HT1080 (cell line): ENCODE measurements at places on chromosomes 2 and 18.
A peak's percentile ranks its signal among the peaks of the same experiment; 100 is the strongest.

- no peak for DNase-seq
Observed at GRCh38 chr18:59127047-59127446, 12.6 kb upstream of the SEC11C start.

- peak; percentile 44 for DNase-seq
Observed at GRCh38 chr2:173191601-173192000, 116.0 kb downstream of the MAP3K20 start.

DNA sequence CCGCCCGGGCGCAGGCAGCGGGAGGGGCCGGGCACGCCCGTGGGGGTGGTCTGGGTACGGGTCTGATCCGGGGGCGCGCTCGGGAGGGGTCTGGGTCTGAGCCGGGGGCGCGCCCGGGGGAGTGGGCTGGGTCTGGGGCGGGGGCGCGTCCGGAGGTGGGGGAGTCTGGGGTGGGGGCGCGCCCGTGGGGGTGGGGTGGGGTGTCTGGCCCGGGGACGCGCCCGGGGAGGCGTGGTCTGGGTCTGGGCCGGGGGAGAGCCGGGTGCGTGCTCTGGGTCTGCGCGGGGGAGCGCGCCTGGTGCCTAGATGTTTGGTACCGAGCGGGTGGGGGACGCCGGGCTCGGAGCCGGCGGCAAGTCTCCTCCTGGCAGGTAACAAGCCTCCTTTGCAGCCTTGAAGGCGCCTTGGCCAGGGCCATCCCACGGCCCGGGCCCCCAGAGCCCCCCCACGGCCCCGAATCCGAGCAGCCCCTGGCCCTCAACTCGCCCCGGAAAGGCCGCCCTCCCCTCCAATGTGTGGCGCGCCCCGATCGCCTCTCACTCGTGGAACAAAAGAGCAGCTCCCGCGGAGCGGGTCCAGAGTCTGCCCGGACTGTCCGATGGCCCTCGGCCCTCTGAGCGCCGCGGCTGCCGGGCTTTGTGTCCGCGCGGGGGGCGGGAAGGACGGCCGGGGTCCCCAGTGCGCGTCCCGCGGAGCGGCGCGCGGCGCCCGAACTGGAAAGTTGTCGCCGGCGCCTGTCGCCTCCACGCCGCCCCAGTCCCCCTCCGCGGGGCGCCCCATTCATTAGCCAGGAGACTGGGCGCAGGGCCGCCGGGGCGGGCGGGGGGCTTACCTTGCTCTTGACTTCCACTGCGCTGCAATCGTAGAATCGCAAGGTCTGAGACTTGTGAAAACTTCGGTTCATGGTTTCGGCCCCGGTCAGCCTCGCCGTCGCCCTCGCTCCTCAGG is 595 bp downstream of the PARD6G start:
- DNase-seq: no peak

DNA sequence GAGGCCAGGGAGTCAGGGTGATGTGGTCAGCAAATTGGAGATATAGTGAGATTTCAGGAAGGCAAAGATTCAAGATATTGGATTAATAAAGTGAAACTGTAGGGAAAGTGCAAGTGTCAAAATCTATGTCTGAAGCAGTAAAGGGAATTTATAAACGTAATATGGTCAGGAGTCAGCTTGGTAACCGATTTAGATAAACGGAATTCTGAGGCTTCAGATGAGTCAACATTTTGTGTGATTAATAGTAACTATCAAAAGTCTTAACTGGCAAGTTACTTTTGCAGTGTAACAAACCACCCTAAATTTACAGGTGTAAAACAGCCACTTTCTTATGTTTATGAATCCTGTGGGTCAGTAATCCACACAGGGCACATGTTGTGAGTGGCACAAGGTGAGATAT is 10.9 kb downstream of the MTX2 start:
- DNase-seq: peak; percentile 10

DNA sequence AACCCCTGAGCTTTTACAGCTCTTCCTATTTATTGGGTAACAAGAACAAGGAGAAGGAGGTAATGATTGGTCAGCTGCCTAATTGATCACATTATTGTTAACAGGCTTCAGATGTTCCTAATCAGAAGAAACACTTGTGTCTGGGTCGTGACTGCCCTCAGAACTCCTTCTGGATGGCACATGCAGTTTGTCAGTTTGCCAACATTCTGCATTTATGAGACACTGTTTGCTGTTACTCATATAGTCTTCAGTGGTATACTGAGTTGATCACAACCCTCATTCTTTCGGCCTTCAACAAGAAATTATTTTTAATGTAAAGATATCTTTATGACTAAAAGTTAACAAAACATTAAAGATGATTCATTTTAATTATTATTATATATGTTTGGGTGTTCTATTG is 95.7 kb upstream of the DOCK10 start:
- peak; percentile 22 for DNase-seq

- DNase-seq: peak; percentile 66
Observed at GRCh38 chr2:226798422-226799210, 1.0 kb downstream of the IRS1 start.

- DNase-seq: no peak
Observed at GRCh38 chr2:217722883-217723472, 279.8 kb downstream of the TNS1 start.

DNA sequence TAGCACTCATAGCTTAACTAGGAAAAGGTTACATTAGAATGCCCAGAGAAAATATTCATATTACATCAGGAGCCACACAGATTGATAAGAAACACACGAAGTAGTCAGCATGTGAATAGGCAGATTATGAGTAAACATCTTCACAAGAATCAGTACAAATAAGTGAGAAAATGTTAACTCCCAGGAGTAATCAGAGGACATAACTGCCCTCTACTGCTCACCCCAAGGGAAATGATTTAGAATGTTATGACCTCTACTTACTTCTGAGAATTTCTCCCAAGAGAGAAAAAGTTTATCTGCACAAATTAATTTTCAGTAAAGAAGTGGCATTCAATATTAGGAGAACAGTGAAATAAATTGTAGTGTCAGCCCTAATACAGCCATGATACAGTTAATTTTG is 39.1 kb upstream of the ACKR3 start:
- DNase-seq: no peak

DNA sequence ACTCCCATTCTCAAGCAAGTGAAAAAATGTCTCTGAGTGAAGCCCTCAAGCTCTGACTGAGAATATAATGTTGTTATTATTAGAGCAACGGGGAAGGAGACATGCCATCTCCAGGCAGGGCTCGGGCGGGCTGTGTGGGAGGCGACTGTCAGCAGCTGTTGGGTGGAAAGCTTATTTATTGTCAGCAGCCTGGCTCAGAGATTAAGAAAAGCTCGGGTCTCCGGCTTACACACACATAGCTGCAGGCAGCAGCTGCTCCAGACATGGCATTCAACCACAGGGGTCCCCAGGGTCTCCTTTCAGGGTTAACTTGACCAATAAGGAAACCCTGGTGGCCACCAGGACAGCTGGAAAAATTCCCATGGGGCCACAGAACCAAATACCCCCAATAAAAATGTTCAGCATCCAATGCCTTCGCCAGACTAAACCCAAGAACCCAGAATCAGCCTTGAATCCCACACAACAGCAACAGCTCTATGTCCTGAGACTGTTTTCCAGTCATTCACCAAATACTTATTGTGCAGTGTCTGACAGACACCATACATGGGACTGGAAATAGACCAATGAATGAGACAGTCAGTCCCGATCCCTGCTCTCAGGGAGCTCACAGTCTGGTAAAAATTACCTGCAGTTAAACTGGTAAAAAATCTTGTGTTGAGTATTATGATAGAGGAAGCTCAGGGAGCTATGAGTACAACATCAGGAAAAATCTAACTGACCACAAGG is 70.5 kb upstream of the RTN4 start:
- DNase-seq: no peak

- DNase-seq: no peak
Observed at GRCh38 chr18:27614951-27615844, 430.1 kb upstream of the CHST9 start.

DNA sequence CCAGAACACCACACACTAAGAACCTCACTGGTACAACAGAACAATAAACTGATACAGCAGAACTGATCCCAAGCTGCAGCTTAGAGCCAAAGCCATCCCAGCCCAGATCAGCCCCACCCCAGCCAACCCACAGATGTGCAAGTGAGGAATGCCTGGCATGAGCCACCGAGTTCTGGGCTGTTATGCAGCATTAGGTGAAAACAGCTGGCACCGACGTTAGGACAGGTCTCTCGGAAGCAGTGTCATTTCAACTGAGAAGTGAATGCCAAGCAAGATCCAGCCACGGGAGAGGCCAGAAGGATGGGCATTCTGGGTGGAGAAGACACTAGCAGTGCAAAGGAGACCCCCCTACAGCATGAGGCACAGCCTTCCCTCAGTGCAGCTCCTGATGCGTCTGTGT is 38.9 kb downstream of the ADCY3 start:
- no peak for DNase-seq

- DNase-seq: no peak
Observed at GRCh38 chr2:134169788-134170187, 84.1 kb upstream of the MGAT5 start.

- no peak for DNase-seq
Observed at GRCh38 chr18:61727241-61728193, 165.3 kb downstream of the RNF152 start.

DNA sequence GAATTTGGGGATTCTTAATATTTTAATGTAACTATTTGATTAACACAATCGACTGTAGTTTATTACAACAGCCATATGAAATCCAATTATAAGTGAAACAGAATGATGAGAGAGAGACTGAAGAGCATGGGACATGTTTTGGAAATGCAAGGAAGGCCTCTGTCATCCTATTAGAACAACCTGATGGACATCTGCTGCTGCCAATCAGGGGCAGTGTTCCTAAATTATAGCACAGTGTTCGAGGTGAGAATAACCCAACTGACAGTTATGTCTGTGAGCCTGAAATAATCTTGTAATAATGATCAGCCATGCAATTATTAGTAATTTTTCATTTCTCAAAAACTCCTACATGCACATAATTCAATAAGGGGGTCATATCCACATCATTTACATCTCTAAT is 73.6 kb downstream of the CCDC141 start:
- DNase-seq: no peak

DNA sequence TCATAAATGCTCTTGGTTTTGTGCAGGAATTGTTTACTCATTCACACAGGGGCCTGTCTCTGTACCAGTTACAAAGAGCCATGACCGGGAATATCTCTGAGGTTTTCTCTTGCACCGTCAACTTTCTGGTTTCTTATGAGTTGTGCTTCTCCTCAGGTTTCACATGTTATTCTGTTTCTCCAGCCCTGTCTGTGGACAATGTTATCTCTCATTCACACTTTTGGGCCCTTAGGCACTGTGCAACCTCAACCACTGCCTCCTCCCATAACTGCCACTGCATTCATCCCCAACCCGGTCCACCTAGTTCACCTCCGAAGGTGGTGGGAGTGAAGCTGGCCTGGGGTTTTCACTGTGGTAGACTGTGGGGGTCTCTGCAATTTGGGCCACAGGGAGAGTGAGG is 22.5 kb upstream of the NEDD4L start:
- no peak for DNase-seq

DNA sequence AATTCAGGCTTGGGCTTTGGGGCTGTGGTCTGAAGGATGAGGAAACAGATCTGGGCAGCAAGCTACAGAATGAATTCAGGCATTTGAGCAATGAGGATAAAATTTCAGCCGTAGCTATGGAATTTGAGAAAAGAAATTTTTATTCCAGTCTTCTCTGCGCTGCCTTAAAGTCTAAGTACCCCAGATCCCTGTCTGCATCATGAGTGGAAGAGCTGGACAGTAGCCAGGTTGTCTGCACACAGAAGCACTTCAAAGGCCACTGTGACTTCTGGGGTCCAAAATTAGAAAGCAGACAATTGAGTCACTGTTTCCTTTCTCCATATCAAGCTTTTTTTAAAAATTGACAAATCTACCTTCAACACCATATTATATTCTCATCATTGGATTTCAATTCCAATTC is 787.6 kb upstream of the GCFC2 start:
- no peak for DNase-seq

- no peak for DNase-seq
Observed at GRCh38 chr2:60822987-60823386, 58.4 kb upstream of the REL start.

DNA sequence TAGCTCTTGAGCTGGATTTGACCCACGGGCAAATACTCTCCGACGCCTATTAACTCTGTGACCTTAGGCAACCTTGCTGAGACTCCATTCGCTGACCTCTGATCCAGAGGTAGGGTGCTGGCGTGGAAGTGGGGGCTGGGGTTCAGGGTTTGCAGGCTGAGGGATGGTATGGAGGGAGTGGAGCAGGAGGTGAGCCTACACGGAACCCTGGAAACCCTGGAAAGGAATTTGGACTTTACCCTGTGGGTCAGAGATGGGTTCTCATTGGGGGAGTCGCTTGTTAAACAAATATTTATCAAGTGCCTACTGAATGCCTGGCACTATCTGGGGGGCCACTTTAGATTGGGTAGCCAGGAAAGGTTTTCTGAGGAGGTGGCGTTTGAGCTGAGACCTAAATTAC is 58.2 kb upstream of the FZD7 start:
- DNase-seq: no peak

DNA sequence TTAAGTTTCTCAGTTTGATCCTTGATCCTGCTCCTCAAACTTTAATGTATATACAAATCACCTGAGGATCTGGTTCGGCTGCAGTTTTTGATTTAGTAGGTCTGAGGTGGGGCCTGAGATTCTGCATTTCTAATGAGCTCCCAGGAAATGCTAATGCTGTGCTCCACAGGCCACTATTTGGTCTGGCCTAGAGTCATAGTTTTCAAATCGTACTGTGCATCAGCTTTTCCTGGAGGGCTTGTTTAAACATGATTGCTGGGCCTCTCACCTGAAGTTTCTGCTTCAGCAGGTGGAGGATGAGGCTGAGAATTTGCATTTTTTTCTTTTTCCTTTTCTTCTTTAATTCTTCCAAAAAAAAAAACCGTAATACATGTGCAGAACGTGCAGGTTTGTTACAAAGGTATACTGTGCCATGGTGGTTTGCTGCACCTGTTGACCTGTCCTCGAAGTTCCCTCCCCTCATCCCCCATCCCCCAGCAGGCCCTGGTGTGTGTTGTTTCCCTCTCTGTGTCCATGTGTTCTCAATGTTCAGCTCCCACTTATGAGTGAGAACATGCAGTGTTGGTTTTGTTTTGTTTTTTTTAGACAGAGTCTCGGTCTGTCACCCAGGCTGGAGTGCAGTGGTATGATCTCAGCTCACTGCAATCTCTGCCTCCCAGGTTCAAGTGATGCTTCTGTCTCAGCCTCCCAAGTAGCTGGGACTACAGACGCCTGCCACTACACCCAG is 42.2 kb upstream of the CD28 start:
- no peak for DNase-seq

DNA sequence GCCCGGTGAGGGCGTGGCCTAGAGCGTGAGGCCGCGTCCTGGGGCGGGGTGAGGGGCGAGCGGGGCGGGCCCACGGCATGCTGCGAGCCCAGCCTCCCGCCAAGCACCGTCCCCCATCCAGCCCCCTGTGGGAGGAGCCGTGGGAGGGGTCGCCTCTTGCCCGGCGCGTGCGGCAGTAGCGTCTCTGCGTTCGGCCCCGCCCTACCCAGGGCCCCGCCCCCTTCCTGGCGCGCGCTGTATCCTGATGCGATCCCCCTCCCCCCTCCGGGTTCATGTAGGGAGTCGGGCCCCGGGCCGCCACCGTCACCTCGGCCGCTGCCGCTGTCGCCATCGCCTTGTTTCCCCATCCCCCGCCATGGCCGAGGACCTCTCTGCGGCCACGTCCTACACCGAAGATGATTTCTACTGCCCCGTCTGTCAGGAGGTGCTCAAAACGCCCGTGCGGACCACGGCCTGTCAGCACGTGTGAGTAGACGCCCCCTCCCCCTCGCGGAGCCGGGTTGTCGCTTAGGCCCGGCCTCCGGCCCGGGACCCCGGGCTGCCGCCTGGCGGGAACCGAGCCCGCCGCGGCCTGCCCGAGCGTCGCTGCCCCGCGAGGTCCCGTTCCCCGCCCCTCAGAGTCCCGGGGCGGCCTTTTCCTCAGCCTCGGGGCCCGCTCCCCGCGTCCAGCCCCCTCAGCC is 888 bp downstream of the RNF138 start:
- peak; percentile 92 for DNase-seq

GRCh38 chr2:15043336-15044058 is 411.0 kb downstream of the LRATD1 start:
- no peak for DNase-seq
